ENCODE measurements at places on chromosomes 16 and 17.

GRCh38 chr17:74671031-74671771 is 41.5 kb downstream of the CD300LF start:
- DNase-seq: peak; percentile 83

GRCh38 chr16:50473356-50473945 is 74.7 kb upstream of the NKD1 start:
- DNase-seq: no peak

- no peak for DNase-seq
Observed at GRCh38 chr16:27786221-27786922, 236.4 kb downstream of the KATNIP start.

DNA sequence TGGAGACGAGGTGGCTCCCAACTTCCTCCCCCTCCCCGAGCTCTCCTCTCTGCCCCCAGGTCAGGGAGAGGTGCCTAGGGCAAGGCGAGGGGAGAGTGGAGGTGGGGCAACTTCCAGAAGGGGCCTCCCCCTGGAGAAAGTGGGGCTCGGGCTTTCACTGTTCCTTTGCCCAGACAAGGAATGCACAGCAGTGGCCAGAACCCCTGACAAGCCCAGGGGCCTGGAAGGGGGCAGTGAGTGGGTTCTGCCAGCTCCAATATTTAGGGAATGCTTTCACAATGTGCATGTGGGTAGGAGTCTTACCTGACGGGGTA is 11.7 kb upstream of the SP2 start:
- DNase-seq: no peak

GRCh38 chr17:83198366-83199341 is 119.2 kb downstream of the METRNL start:
- DNase-seq: no peak

Measured in dermis microvascular lymphatic vessel endothelial cell (primary cell).